ENCODE measurements at places on chromosomes 7 and 10.

DNA sequence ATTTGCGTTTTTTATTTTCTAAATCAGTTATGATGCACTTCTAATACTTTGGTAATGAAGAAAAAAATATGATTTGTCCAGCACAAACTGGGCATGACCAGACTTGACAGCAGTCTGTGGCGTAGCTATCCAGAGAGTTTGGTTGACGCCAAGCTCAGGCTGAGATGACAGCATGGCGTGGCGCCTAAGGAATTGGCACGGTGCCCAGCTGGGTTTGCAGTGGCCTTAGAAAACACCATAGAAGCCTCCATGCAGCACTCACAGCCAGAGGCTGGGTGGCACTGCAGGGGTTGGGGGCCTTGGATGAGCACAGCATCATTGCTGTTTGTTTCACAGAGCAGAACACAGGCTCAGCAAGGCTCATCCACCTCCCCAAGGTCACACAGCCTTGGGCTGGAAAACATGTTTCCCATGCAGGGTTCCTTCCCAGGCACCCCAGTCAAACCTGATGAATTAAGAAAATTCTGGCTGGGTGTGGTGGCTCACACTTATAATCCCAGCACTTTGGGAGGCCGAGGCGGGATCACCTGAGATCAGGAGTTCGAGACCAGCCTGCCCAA, 88.9 kb downstream of the GTF2IRD1 start:
- DNase-seq, result no peak

GRCh38 chr7:10910447-10910846, 63.2 kb upstream of the PHF14 start:
- no peak for DNase-seq

DNA sequence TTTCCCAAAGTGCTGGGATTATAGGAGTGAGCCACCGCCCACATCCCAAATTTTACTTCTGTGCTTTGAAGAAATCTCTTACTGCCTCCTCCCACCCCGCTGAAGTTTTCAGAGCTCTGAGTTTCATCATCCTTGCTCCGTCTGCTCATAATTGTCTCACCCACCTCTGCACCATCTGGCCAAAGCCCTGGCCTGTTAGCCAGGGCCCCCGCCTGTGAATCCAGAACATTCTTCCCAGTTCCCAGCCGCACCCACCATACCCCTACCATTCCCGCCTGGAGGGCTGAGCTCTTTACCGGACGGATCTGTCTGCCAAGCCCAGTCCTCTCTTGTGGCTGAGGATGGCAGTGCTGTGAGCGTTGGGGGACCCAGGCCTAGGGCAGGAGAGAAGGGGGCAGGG, 14.5 kb downstream of the SSC4D start:
- DNase-seq, result no peak

GRCh38 chr10:29295813-29296212, 6.9 kb downstream of the LYZL1 start:
- DNase-seq, result no peak

DNA sequence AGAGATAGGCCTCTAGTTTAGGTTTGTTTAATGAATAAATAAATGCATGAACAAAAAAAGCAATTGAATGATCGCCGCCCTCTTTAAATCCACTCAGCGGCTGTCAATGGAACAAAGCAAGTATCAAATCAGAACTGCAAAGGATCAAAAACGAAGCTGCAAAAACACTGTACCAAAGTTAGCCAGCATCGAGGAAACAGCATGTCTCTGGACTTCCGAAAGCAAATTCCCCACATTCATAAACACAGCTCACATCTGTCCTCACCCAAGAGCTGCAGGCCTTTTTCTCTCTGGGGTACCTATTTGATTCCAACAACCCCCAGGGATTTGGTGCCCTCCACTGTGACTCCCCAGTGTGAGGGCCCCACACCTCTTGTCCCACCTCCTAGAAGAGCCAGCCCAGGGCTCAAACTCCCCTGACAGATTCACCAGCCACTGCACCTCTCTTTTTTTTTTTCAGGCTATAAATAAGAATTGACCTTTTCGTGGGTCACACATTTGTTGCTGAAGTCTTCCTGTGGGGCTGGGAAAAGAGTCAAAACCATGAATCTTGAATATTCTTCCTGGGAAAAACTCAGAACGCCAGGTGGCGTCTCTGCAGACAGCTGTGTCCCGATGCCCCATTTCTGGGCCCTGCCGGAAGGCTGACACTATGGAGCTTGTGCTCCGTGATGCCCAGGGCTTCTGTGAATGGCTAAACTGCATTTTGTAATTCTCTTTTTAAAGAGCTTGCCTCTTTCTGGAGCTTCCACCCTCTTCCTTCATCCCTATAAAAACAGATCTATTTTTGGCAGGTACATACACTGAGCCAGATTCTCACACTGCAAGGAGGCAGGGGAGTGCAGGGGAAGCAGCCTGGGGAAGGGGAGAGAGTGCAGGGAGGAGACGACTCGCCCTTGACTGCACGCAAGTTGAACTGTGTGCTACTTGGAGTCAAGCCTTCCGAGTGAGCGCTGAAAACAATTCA, 51.7 kb downstream of the HSPA12A start:
- no peak for DNase-seq

DNA sequence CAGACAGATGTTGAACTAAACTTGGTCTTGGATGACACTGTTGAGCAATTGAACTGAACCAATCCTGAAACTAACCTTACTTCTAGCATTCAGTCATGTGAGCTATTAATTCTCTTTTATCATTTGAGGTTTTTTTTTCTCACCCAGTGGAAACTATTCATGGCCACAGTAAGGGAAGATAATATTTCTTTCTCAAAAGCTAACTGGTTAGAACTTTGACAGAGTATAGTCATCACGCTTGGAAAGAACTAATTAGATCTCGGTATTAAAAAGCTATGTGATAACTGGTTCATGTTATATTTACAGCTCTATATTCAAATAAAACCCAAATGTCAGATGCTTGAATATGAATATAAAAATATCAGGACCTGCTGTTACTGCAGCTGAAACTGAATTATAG, 89.5 kb downstream of the OTUD1 start:
- DNase-seq, result no peak

DNA sequence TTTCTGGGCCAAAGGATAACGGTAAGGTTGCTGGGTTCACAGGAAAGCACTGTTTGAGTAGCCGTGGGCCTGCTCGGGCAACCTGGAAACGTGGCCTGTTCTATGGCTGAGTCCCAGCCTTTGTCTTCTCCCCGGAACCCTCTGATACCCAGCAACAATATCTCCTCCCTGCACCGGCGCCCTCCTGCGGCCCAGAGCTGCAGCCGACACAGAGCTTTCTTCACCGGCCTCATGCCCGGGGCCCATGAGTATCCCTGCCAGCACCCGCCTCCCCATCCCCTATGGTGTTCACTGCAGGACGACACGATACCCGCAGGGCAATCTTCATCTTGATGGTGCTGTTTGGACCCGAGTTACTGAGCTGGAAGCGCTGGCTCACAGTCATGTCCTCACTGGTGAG, 38.6 kb upstream of the NCAPG2 start:
- DNase-seq, result no peak

DNA sequence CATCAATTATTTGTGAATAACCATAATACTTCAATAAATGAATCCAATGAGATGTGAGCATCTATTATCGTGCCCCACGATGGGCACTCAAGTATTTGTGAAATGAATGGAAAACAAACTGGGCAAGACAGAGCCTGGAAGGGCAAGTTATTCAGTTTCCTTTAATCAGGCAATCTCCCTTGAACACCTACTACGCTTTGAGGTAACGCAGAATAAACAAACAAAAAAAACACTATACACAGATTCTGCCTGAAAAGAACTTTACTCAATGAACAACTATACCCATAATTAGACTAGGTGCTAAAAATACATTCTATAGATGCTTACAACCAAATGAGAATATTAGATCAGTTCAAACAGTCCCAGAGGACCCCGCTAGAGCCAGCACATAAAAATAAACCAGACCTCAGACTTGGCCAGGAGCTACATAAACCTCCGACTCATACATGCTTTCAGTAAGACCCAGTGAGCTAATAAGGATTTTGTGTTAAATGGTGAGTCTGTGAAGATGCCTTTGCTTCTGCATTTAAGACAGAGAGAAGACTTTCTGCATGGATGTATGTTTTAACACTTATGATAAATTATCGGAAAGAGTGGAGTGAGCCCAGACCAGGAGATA, 121.3 kb downstream of the MPP7 start:
- DNase-seq, result no peak

DNA sequence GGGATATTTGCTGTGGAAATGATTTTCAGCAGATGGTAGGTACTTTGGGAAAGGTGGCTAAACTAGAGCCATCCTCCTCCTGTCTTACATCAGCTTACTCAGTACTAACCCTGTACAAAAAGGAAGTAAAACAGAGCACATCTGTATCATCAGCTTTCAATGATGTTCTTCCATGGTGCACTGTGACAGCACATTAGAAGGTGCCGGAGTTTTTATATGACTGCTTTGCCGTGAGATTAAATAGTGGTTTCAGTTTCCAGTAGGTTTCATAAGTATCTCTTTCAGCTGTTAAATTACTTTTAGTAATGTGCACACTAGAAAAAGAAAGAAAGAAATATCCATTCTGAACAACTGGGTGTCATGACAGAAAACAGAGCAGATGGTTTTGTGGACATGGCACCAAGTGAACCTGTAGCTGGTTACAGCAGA, 86.5 kb downstream of the ARID5B start:
- no peak for DNase-seq

DNA sequence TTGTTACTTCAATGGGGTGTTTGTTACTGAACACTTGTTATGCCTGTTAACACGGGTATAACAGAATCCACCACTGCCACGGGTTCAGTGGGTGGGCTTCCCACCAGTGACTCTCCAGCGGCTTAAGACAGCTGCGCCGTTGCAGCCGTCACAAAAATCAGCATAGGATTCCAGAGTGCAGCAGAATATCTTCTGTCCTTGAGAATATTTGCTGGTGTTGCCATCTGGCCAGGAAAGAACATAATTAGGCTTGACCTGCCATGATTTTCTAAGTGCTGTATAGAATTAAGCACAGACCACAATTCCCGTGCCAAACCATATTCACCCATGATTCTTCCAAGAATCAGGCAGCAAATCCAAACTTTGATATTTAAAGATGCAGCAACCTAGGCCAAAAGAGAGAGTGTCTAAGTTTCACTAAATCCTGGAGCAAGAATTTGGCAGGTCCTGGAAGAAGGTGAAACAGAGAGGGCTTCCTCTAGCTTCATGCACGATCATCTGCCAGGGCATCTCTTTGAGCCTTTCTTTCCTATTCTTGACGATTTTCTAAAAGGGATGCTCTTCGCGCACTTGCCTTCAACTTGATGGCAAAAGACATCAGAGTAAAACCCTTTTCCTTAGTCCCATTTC, 95.0 kb downstream of the FRMD4A start:
- no peak for DNase-seq

DNA sequence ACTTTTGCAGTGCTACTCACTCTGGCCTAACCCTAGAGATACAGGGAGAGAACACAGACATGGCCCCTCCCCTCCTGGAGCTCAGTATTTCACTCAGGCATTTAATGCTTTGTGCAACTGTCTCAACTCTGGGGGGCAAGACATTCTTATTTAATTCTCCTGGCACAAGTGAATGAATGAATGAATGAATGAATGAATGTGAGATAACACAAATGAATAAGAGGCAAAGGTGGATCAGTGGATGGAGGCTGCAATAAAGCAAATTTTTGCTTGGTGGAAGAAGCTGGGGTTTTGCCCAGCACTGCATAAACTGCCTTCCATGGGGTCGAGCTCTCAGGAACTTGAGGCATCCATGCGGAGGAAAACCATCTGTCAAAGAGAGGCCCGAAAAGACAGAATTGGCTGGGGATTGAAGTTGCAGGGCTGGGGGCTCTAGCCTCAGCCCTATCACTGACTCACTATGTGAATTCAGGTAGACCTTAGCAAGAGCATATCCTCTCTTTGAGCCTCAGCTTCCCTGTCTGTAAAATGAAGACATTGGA, 441.4 kb upstream of the ZMIZ1 start:
- DNase-seq, result no peak

DNA sequence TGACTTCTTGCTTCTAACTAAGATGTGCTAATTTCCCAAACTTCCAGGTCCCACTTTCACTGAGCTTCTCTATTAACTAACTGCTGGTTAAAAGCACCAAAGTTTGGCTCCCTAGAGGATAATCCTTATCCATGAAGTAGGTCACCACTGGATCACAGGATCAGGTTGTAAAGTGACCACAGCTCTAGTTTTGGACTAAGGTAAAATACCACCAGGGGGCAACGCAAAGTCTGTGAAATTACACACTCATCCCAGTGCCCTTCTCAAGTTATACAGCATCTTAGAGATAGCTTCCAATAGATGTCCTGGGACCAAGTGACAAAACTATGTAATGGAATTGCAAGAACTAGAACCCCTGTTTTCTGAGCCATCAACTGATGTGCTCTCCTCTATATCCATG, 116.4 kb upstream of the ASAH2 start:
- no peak for DNase-seq

DNA sequence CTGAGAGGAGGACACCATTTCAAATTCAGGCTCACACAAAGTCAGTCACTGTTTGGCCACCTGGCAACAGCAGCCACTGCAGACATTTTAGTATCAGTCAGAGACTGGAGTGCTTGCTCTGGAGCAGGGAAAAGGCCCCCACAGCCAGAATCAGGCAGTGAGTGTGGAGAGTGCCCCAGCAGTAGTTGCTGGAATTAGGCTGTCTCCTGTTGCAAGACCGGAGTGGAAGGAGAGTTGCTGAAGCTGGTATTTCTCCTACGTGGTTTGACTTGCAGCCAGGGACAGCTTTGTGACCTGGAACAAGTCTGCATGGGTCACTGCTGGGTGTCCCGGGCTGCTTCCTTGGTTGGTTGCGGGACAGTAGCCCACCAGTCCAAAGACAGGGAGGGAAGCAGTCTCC, 78.4 kb upstream of the TMEM168 start:
- DNase-seq, result no peak

- no peak for DNase-seq
These were observed 87.2 kb upstream of the DUSP5 start for GRCh38 chr10:110410329-110411046.

GRCh38 chr7:17212188-17212587, 86.3 kb upstream of the AHR start:
- DNase-seq, result no peak

DNA sequence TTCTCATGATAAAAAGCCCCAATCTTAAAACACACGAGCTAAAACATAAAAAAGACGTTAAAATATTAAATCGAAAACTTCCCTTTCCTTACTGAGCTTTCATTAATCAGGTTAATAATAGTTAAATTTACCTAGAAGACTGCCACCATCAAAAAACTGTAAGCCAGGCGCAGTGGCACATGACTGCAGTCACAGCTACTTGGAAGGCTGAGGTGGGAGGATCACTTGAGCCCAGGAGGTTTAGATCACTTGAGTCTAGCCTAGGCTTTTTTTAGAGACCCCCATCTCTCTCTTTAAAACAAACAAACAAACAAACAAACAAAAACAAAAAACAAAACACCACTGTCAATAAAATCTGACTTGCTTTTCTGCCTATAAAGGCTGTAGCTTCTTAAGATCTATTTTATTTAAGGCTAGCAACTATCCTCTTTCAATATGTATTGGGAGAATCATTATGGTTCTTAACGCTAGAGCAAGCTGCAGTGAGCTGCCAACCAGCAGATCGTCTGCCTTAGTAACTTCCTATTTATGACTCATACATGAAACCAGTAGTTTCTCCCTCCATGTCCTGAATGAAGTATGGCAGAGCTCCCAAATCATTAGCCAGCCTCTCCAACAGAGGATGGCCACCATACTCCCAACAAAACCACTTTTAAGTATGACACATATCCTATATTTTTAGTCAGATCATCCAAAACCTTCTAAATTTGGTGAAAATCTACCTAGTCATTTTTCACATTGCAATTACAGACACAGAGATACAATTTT, 163.7 kb downstream of the SRPK2 start:
- no peak for DNase-seq
